ENCODE measurements at places on chromosomes 7 and 10.

DNA sequence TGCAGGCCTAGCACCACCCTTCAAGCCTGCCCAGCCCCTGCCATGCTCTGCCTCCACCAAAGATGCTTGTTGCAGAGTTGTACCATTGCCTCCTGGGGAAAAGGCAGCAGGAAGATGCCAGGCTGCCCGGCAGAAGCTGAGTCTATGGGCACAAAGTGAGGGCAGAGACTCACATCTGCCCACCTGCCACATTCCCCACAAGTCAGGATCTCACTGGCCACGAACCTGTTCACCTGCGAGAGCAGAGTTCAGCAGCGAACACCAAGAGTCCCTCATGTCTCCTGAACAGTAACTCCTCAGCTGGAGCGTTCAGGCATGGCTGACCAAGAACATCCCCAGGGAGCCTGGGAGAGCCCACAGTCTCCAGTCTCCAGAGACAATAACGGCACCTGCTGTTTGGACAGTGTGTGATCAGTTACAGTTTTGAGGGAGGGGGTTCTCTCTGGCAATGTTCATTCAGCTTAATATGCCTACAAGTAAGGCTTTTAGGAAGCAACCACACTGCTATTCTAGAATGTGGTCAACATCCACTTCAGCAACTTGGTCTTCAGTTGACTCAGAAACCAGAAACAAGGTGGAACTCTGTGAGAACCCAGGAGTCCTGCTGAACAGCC lies 78.5 kb downstream of the GRID1 start:
- DNase-seq, result no peak

- no peak for DNase-seq
Observed at GRCh38 chr10:5538892-5539651, 14.3 kb downstream of the CALML3 start.

DNA sequence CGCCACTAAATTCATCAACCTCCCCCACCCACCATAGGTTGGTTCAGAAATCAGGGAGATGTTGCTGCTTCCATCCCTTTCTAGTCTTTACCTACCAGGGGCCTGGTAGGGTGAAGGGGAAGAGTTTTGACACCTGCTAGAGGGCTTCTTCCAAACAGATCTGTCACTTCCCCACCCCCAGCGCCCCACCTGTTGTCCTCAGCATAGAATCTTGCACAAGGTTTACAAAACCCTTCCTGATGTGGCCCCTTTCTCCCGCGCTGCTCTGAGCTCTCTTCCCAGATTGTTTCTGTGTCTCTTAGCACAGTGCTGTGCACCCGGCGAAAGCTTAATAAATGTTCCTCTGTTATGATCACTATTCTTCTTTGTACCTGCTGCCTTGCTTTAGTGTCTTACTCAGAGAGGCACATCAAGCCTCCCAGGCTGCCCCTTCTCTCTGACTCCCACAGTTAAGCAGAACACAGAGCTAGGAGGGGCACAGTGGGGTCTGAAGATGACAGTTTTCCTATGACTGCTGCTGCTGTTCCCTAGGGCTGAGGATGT lies 11.2 kb upstream of the C10orf95 start:
- DNase-seq, result no peak

DNA sequence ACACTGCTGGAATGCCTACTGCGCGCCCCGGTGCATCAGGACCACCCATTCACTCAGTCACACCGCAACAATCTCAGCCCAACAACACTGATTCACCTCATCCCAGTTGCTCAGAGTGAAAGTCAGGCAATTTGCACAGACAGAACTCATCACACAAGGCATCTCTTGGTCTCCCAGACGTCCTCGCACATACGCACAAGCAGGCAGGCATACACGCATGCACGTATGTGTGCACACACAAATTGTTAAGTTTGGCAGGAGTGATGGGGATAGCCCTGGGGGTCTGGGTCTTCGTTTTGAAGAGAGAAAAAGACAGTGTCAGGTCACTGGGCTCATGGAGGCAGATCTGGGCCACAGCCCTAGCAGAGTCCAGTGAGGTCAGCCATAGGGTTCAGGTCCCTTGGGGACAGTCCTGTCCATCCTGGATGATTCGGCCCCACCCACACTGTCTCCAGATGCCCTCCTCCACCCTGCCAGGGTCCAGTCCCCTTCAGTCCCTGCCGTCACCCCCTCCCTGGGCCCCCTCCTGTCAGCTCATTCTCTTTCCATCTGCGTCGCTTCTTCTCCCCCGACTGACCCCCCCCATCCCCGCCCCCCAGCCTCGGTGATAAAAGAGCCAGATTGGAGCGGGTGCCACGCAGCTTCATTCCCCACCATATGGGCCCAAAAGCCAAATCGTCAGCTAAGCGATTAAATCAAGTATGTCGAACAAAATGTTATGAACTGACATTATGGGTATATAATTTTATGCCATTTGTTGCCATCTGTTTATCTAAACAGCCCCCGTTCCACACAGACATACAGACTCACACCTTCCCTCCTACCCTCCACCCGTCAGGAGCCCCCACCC lies 48.5 kb upstream of the SLF2 start:
- no peak for DNase-seq

Data from kidney capillary endothelial cell (primary cell).